ENCODE measurements at places on chromosomes 1 and 21. TPM values are rescaled to one million over a fixed set of nuclear protein-coding genes. Genes with fewer than 3 reads are reported as not detected.

Gene CA6
- total RNA-seq: not detected

Gene LRRC71
- 0.27 TPM for total RNA-seq

Gene B3GALT5
- 0.03 TPM for total RNA-seq

Gene SRSF4
- 51.1 TPM for total RNA-seq

Gene SLC45A1
- 1.8 TPM for total RNA-seq

Gene NBPF4
- total RNA-seq: not detected

Gene MCOLN3
- total RNA-seq: 0.44 TPM

Gene KCTD3
- total RNA-seq: 11.2 TPM

Gene LCE6A
- total RNA-seq: not detected

Gene CFHR2
- total RNA-seq: not detected

Gene GPR25
- not detected for total RNA-seq

Gene OR14K1
- total RNA-seq: not detected

Measured in left ventricle myocardium inferior (tissue), 1 donor.